ENCODE measurements at places on chromosomes 11 and 22.
A peak's percentile ranks its signal among the peaks of the same experiment; 100 is the strongest.

DNA sequence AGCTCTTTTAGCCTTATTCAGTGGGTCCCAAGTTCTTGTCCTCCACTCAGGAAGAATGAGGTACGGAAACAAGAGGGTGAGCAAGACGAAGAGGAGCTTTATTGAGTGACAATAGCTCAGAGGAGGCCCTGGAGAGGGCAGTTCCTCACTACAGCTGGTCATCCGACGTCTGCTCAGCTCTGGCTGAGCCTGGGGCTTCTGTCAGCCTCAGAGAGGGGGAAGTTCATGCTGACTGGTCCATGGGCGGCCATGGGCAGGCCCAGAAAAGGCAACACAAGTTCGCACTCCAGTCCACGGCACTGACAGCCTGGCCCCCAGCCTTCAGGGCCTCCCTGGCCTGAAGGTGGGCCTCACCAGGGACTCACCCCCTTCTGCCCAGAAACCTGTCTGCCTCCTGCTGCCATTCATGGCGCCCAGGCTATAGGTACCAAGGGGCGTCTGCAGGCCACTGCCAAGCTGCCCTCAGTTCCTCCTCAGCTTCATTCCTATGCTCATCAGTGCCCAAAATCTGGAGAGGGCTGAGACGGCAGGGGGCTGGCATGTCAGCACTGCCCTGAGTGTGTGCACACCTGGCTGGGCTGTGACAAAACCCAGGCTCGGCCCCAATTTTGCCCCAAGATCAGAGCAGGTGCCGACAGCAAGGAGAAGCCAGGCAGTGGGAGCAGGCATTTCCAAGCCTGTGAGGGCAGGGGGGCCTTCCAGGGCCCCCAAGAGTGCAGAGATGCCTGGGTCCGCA, 21.7 kb upstream of the KIAA0930 start:
- no peak for DNase-seq

GRCh38 chr11:2143799-2144543, 4.8 kb upstream of the IGF2 start:
- no peak for DNase-seq

- no peak for DNase-seq
Measured at GRCh38 chr11:5546457-5546856, 1.9 kb downstream of the OR52H1 start.

GRCh38 chr11:5611627-5612026, 13.2 kb upstream of the TRIM34 start:
- DNase-seq = no peak

GRCh38 chr22:30694640-30695350, at the start of gene OSBP2:
TSS of gene OSBP2 (plus strand) at chr22:30694874. CDS start at chr22:30694910, 36 bp downstream.
- DNase-seq = peak; percentile 6

DNA sequence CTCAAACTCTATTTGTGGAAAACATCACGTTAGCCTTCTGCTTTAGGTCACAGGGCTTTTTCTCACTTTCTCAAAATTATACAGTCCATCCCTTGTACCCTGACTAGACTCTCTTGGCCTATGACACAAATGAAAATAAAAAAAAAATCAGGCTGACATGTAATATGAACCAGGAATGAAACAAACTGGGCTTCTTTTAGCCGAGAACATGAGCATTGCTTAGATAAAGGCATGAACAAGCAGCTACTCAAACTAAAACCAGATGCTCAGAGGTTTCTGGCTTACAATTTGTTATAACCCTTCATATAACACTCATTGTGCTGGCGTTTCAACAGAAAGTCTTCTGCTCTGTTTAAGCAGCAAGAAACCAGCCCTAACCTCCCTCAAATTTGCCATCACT, 265.5 kb upstream of the NARS2 start:
- no peak for DNase-seq

All from stimulated activated CD4-positive, alpha-beta T cell treated with anti-CD3 and anti-CD28 coated beads, Interleukin-15, amount 100 ng/mL, for 1 hour (primary cell).